ENCODE measurements at places on chromosomes 13 and 19. TPM values are rescaled to one million over a fixed set of nuclear protein-coding genes. Genes with fewer than 3 reads are reported as not detected.

- no peak overlapping the region for H3K4me3 ChIP-seq
- no peaks in the 10 kb centered on the region for H3K4me1 ChIP-seq
- H3K27me3 ChIP-seq: no peaks in the 10 kb centered on the region
These were observed 93.1 kb downstream of the GGACT start for GRCh38 chr13:100495455-100495854.

GRCh38 chr13:92510416-92510815 lies 716.2 kb upstream of the GPC6 start:
- no peaks in the 10 kb centered on the region for H3K36me3 ChIP-seq
- no peaks in the 10 kb centered on the region for H3K4me1 ChIP-seq
- no peak for DNase-seq
- H3K27ac ChIP-seq: no peak overlapping the region
- H3K27me3 ChIP-seq: no peaks in the 10 kb centered on the region

- DNase-seq: no peak
- no peaks in the 10 kb centered on the region for H3K4me1 ChIP-seq
- no peaks in the 10 kb centered on the region for H3K36me3 ChIP-seq
These were observed 34.5 kb downstream of the SOX1 start for GRCh38 chr13:112101360-112101930.

GRCh38 chr19:6062274-6062673 lies 48.0 kb downstream of the RFX2 start:
- H3K4me3 ChIP-seq: no peak overlapping the region
- H3K4me1 ChIP-seq: peaks cover 20% of the 10 kb centered on the region
- DNase-seq: peak; percentile 50
- no peaks in the 10 kb centered on the region for H3K27me3 ChIP-seq
- H3K36me3 ChIP-seq: no peaks in the 10 kb centered on the region

- peak overlapping the region; percentile 36 for H3K27ac ChIP-seq
- no peak overlapping the region for H3K4me3 ChIP-seq
These were observed 17.0 kb downstream of the ILF3 start for GRCh38 chr19:10670876-10671804.

DNA sequence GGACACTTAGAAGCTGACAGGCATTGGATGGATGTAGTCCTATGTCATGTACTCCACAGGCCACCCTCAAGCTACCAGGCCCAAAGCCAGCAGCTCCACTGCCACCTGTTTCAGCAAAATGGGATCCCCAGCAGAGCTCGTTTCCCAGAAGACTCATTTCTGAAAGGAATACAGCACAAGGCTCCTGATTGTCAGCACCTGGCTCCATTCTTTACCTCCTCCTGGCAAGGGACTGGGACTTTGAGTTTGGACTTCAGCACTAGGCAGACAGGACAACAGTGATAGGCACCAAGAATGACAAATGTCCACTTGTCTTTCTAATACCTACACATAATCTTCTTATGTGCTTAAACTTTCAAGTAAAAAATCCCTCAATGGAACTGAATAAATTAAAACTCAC lies 150.4 kb upstream of the RXFP2 start:
- H3K36me3 ChIP-seq: no peaks in the 10 kb centered on the region
- no peak overlapping the region for H3K4me3 ChIP-seq
- DNase-seq: no peak
- H3K27me3 ChIP-seq: no peaks in the 10 kb centered on the region
- no peaks in the 10 kb centered on the region for H3K4me1 ChIP-seq

DNA sequence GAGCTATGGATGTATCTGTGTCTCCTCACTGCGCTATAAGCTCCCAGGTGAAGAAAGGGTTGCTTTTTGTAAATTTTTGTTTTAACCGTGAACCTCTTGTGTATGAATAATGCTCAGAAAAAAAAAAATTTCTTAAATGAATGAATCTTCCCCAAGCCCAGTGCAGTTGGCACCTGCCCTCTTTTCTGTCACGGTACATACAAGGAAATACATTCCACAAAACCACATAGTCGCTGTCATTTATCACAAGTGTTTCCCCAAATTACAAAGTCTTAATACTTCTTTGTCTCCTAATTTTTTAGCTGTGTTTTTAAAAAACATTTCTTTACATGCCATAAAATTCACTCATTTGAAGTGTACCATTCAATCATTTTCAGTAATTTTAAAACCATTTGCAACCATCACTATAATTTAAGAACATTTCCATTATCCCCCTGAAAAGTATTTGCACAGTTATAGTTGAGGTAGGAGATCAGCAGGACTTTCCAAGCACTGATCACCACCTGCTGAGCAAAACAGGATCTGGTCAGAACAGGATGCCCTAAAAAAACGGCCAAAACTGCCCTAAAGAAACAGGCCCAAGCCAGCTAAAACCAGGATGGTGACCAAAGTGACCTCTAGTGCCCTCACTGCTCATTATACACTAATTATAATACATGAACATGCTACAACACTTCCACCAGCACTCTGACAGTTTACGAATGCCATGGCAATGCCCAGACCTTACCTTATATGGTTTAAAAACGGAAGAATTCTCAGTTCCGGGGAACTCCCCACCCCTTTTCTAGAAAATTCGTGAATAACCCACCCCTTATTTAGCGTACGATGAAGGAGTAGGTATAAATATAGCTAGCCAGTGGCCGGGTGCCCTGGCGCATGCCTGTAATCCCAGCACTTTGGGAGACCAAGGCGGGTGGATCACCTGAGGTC lies 1.3 kb upstream of the TEX30 start:
- peak overlapping the region; percentile 95 for H3K4me3 ChIP-seq
- peaks cover 5% of the 10 kb centered on the region for H3K4me1 ChIP-seq

DNA sequence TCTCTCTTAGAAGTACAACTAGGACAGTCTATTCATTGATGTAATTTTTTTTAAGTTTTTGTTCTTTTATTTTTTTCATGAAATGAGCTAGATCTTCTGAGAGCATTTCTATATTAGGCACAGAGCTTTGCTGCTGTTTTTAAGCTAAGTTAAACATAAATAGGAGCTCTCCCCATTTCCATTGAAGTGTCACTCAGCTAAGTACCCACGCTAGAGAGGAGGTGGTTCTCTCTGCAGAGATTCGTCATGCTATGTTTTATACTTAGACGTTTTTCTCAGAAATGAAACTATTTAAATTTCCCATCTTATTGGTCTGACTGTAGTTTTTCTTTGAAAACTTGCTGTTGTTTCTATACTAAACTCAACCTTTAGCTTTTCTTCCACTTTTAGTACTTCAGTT lies 271.5 kb downstream of the PCDH9 start:
- no peaks in the 10 kb centered on the region for H3K27me3 ChIP-seq
- H3K36me3 ChIP-seq: no peaks in the 10 kb centered on the region
- H3K4me1 ChIP-seq: no peaks in the 10 kb centered on the region
- DNase-seq: no peak
- H3K4me3 ChIP-seq: no peak overlapping the region

DNA sequence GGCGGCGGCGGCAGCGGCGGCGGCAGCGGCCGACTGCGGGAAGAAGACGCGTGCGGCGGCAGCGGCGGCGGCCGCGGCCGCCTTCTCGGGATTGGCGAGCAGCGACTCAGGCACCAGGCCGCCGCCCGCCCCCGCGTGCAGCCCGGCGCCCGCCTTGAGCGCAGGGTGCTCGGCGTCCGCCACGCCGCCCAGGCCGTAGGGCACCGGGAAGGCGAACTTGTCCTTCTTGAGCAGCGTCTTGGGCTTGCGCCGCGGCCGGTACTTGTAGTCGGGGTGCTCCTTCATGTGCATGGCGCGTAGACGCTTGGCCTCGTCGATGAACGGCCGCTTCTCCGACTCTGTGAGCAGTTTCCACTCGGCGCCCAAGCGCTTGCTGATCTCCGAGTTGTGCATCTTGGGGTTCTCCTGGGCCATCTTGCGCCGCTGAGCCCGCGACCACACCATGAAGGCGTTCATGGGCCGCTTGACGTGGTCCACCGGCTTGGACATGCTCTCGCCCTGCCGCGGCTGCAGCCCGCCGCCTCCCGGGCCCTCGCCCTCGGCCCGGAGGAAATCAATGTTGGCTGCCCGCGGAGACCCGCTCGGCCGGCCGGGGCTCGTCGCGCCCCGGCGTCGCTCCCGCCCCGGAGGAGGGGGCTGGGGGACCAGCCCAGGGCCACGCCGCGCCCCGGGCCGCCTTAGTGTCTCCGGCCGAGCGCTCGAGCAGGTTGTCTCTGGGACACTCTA lies 621 bp downstream of the SOX21 start:
- no peaks in the 10 kb centered on the region for H3K36me3 ChIP-seq
- peaks cover 9% of the 10 kb centered on the region for H3K4me1 ChIP-seq
- no peak overlapping the region for H3K27ac ChIP-seq
- peak overlapping the region; percentile 58 for H3K4me3 ChIP-seq
- peaks cover 38% of the 10 kb centered on the region for H3K27me3 ChIP-seq

DNA sequence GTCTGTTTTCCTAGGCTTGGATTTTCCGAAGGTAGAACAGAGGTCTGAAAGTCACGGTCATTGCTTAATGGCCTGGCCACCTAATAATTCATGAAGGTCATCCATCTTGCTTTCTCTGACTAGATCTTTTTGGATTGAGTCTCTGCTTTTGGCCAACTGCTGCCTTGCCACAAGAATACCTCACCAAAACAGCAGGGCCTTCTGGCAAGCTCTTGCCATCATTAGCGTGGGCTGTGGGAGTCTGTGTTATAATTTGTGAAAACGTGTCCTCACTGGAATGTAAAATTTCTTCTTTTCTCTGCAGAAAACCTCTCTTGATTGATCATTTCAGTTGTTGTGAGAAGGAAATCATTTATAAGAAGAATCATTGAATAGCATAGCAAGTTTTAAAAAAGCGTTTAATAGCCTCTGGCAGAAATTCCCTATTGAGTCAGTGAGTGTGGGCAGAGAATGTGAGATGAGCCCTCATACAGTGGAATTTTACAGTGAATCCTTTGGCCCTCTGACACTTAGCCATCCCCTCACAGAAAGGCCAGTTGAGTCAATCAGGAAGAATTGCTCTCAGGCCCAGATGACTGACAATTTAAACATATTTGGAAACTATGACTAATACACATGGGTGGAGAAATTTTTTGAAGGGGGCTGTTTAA lies 43.2 kb upstream of the ERICH6B start:
- H3K27ac ChIP-seq: no peak overlapping the region
- no peak overlapping the region for H3K4me3 ChIP-seq
- DNase-seq: no peak
- no peaks in the 10 kb centered on the region for H3K4me1 ChIP-seq
- H3K27me3 ChIP-seq: no peaks in the 10 kb centered on the region

- DNase-seq: no peak
- H3K27ac ChIP-seq: no peak overlapping the region
- no peak overlapping the region for H3K4me3 ChIP-seq
- peaks cover 3% of the 10 kb centered on the region for H3K36me3 ChIP-seq
These were observed 74.8 kb downstream of the TSHZ3 start for GRCh38 chr19:31274251-31275067.

DNA sequence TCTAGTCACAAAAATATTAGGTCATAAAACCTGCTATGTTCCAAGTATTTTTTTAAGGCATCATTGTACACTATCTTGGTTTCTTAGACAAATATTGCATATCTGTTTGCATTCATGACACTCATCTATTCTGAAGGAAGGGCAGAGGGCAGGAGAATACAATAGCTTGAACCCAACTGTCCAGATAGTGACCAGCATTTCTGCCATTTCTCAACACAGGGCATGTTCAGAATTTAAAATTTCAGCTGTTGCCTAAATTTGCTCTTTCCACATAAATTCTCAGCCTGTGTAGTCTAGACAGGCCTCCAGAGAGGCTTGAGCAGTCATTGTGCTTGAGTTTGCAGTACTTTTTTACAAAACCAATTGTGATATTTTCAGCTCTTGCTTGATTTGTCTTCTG lies 119.5 kb downstream of the ZAR1L start:
- no peaks in the 10 kb centered on the region for H3K27me3 ChIP-seq
- H3K36me3 ChIP-seq: peaks cover 34% of the 10 kb centered on the region
- H3K4me3 ChIP-seq: no peak overlapping the region

GRCh38 chr19:2538096-2538757 lies 62.3 kb downstream of the GADD45B start:
- H3K4me1 ChIP-seq: peaks cover 28% of the 10 kb centered on the region
- H3K27ac ChIP-seq: no peak overlapping the region
- DNase-seq: no peak
- H3K4me3 ChIP-seq: no peak overlapping the region
- H3K36me3 ChIP-seq: no peaks in the 10 kb centered on the region

DNA sequence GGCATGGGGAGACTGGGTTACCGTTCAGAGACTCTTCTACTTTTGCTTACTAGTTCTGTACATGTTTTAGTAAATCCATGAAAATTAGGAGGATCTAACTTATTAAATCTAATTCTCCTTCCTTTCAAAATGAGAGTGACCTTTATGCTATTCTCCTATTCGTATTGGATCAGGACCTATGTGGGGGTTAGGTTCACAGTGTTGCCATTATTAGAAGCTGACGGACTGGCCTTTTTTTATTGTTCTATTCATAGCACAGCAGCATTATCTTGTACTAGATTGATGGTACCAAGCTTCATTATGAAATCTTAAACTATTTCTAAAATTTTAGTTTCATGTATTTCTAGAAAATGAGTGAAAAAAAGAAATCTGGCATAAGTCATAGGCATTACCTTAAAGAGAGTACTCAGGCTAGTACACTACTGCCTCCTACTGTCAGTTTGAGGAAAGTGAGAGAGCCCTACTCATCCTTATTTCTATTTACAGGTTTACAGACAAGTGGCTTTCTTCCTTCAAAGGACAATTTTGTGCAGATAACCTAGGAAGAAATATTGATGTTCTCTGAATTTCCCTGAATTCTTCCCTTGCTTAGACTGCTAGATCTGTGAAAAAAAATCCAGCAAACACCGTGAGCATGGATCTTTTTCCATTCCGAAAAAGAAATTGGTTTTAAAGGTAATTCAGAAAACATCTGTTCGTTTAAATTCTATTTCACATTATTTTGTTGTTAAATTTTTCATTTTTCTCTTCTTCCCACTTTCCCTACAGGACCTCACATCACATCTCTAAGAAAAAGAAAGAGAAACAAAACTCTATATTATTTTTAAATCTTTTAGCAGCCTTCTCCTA lies 485.5 kb downstream of the DIAPH3 start:
- H3K4me1 ChIP-seq: peaks cover 4% of the 10 kb centered on the region
- H3K4me3 ChIP-seq: no peak overlapping the region
- H3K36me3 ChIP-seq: no peaks in the 10 kb centered on the region
- no peak overlapping the region for H3K27ac ChIP-seq
- no peak for DNase-seq

DNA sequence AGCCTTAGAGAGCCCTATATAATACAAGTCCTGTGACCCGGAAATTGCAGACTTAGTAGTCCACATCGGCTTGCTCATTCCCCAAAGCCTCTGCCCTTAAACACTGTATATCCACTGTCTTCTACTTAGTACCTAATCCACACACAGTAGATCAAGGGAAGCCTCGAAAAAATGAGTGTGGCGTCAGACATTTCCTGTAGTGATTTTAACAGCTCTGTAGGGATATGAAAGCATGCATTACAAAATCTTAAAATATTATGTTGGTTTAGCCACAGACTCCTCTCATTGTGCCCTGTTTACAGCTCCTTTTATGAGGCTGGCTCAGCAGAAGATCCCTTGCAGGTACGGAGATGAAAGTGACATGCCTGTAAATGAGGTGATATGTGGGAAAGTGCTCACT lies 416.3 kb downstream of the LIG4 start:
- no peak overlapping the region for H3K4me3 ChIP-seq
- DNase-seq: no peak
- H3K36me3 ChIP-seq: no peaks in the 10 kb centered on the region
- no peaks in the 10 kb centered on the region for H3K27me3 ChIP-seq
- H3K27ac ChIP-seq: no peak overlapping the region

PSG1 gene
- not detected for total RNA-seq

SCEL gene
- total RNA-seq: not detected

GPC6 gene
- total RNA-seq: 3.7 TPM

DPF1 gene
- total RNA-seq: not detected

NAT14 gene
- total RNA-seq: 5.5 TPM

HOMER3 gene
- 69.4 TPM for total RNA-seq

RPS16 gene
- total RNA-seq: 1,698 TPM

TMPRSS9 gene
- total RNA-seq: not detected

All from psoas muscle (tissue), 8 donors.